ENCODE measurements at places on chromosomes 12 and 14.

GRCh38 chr12:25262389-25263074 lies 11.8 kb upstream of the KRAS start:
- no peak for DNase-seq

- no peak for DNase-seq
Observed at GRCh38 chr12:97536353-97536752, 73.7 kb downstream of the RMST start.

DNA sequence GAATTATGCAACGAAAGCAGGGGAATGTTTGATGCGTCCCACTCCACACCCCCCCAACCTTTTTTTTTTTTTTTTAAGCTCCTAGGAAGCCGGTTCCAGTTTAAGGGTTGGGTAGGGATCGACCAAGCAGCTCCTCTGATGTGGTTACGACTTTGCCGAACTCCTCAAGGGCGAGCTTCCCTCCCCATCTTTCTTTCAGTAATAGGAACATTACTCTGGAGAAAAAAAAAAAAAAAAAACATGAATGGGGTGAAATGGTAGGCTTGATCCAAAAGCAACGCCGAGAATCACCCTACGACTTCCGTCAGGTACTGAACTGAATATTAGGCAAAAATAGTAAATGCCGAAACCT lies 9.6 kb downstream of the BMP4 start:
- DNase-seq: no peak

- no peak for DNase-seq
Observed at GRCh38 chr12:117155278-117156060, 34.8 kb downstream of the FBXO21 start.

- no peak for DNase-seq
Observed at GRCh38 chr12:108580531-108580930, 17.4 kb downstream of the TMEM119 start.

DNA sequence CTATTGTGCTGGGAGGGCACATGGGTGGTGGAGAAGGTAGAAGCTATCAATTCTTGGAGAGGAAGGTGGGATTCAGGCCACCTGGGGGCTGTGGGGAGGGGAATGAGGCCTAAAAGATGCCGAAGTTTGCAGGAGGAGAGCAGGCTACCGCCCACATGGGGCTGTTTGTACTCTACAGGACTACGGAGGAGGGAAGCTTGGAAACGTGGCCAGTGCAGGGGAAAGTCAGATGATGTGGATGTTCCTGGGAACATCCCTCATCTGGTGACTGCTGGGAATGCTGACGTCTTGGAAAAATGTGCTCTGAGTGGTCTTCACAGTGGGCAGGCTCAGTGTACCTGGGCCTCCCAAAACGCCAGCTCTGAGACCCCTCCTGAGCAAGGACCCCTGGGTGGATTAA lies 78.5 kb downstream of the TNFAIP2 start:
- no peak for DNase-seq

DNA sequence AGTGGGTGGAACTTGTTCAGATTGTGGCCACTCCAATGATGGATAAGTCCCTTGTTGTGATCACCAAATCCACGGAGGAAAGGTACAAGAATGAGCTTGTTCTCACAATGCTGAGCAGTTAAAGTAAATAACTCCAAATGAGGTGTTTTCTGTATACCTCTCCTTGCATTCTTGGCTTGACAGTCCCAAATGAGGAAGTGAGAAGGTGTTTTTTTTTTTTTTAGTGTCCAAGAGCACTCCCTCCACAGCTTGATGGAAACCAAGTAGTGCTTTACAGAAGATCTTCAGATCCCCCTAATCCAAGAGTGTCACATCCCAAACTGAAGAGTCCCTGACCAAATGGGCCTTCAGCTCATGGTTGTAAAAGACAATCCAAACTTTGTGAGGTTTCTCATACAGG lies 153.6 kb downstream of the ATP23 start:
- DNase-seq: no peak

All from GF-D8 (cell line).